ENCODE measurements at places on chromosomes 16 and 17.
A peak's percentile ranks its signal among the peaks of the same experiment; 100 is the strongest.

DNA sequence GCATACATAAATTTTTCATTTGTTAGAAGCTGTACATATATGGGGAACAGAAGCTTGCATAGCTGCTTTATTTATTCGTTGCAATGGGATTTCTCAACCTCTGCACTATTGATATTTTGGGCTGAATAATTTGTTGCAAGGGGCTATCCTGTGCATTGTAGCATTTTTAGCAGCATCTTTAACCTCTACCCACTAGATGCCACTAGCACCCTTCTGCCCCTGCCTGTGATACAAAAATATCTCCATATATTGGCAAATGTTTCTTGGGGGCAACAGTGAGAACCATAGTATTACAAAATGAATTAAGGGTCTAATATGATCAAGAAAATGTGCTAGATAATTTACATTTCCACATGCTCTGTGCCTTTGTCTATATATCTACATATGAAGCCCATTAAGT lies 1401.0 kb downstream of the CDH11 start:
- DNase-seq = no peak

GRCh38 chr16:24915576-24915975 lies 69.8 kb downstream of the SLC5A11 start:
- DNase-seq = no peak

- peak; percentile 91 for DNase-seq
These were observed 224.0 kb upstream of the TNRC6C start for GRCh38 chr17:77734371-77735080.

DNA sequence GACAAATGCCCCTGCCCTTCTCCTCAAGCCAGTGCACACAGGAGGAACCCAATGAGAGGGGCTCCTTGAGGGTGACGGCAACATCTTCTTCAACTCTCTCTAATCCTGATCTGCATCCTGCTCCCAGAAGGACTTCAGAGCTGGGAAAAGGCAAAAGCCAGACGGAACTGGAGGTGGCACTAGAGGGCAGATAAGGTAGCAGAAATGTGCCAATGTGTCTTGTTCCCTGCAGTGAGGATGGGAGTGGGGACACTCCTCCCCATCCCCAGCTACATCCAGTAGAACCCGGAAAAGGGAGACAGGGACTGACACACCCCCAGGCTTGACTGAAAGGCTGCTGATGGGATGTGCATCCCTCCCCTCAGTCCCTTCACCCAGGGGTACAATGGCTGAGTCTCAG lies 28.5 kb downstream of the SRCIN1 start:
- DNase-seq = no peak

GRCh38 chr17:58691701-58692238 lies at the start of gene TEX14:
Gene TEX14 (minus strand): TSS chr17:58692045. CDS start chr17:58652001, 40,044 bp downstream.
- no peak for DNase-seq

GRCh38 chr17:78001182-78001581 lies 42.7 kb downstream of the TNRC6C start:
- no peak for DNase-seq

DNA sequence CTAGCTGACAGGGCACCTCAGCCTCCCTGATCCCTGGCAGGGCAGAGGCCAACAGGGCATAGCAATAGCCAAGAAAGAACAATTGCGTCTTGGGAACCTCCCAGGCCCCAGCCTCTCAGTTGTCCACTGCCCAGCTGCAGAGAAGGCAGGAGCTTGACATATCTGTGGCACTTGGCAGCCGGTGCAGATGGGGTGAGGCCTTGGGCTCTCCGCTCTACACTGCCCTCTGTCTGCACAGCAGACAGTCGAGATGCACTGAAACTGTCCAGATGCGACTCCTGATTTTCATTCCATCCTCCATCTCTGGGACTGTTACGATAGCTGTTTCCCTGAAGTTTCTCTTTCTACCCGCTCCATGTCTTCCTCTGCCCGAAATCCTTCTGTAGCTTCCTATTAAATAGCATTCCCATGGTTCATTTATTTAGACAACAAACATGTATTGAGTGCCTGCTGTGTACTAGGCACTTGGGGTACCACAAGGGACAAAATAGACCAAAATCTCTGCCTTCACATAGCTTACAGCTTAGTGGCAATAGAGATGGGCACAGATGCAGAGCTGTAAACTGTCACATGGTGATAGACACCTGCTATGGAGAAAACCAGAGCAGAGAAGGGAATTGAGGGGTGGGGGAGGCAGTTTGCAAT lies 3.3 kb downstream of the POLR3E start:
- DNase-seq = no peak

- no peak for DNase-seq
These were observed 39.8 kb downstream of the TLE7 start for GRCh38 chr16:71402007-71402406.

DNA sequence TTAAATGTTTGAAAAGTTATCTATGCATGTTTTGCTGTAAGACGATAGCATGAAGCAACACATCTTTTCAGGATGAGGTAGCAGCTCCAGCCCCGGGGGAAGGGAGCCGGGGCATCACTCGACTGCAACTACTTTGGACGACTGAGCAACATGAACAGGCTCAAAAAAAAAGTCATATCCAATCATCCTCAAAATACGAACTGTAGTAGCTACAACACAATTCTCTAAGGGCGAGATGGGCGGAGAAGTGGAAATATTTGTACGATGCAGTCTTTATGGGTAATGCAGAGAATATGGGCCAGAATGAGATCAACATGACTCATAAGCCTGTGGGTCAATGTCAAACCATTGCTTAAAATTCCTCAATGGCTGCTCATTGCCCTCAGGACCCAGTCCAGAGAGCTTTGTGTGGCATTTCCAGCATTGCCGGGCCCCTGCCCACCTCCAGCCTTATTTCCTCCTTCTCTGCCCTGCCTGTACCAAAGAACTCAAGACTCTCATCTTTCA lies 17.7 kb upstream of the SMURF2 start:
- DNase-seq = peak; percentile 67

GRCh38 chr16:85840801-85841200 lies 41.3 kb downstream of the COX4I1 start:
- DNase-seq = no peak

DNA sequence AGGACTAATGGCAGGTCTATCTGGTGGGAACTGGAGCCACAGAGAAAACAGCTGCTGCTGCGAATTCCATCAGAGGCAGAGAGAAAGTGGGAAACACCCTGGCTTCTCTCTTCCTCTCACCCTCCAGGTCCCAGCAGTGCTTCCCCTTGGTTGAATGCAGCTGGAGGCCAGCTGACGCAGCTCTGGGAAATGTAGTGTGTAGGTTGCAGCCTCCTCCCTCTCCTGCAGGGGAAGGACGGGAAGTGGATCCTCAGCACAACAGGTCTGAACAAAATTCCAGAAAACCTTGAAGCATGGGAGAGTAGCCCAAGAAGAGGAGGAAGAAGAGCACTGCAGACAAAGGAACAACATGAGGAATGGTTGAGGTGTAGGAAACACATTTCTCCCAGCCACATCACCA lies 67.8 kb upstream of the MMP2 start:
- DNase-seq = no peak

- DNase-seq = no peak
These were observed 43.1 kb downstream of the SCNN1G start for GRCh38 chr16:23225634-23226033.

DNA sequence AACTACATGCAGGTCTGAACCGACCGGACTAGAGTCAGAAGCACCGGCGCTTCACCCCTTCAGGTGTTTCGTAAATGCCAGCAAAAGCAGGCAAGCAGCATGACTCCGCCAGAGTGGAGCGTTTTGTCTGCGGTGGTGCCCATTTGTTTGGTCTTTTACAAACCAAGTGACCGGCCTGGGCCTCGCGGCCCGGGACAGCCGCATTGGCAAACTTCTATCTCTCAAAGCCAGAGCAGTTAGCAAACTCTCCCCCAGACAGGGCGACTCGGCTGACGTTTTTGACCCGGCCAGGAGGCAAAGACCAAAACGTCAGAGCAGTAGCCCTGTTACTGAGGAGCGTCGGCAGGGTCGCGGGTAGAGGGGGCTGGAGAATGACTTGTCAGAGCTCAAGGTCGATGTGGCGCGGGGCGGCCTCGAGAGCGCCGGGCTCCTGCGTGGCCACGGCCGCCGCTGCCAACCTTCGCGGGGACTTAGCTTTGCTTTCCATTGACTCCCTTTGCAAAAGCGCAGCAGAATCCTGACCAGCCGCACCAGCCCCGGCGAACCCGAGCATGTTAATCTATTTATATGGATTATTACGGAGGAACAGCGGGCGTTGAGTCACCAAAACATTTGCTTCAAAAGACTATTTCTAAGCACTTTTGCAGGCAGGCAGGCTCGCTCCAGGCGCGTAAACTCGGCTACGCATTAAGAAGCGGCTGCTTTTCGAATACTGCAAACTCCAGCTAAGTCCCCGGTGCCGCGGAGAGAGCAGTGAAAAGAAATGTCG lies 763 bp upstream of the SOX9 start:
- no peak for DNase-seq

- no peak for DNase-seq
These were observed 149.9 kb downstream of the ENGASE start for GRCh38 chr17:79224476-79224875.

- no peak for DNase-seq
These were observed 43.0 kb downstream of the MYO18A start for GRCh38 chr17:29136998-29137730.

- DNase-seq = no peak
These were observed 96.8 kb upstream of the CLEC3A start for GRCh38 chr16:77925531-77925930.

GRCh38 chr17:6843241-6843880 lies 11.8 kb upstream of the TEKT1 start:
- no peak for DNase-seq
